CD4-positive, alpha-beta T cell treated with Interleukin-15 for 4 hours (primary cell): ENCODE measurements at places on chromosomes 12 and 14.

- no peak for DNase-seq
Measured at GRCh38 chr12:115569345-115570068, 708.0 kb downstream of the MED13L start.

GRCh38 chr12:92561543-92561899 lies 141.3 kb upstream of the PLEKHG7 start:
- no peak for DNase-seq

- DNase-seq, result no peak
Measured at GRCh38 chr12:4535092-4535491, 3.6 kb upstream of the RAD51AP1 start.

GRCh38 chr12:124111006-124111405 lies 138.0 kb downstream of the ZNF664 start:
- no peak for DNase-seq

- DNase-seq, result no peak
Measured at GRCh38 chr14:53929871-53930715, 26.5 kb downstream of the BMP4 start.

GRCh38 chr14:51614707-51615106 lies 37.0 kb upstream of the FRMD6 start:
- DNase-seq, result no peak

- DNase-seq, result no peak
Measured at GRCh38 chr14:36207500-36207899, 31.0 kb upstream of the PTCSC3 start.

DNA sequence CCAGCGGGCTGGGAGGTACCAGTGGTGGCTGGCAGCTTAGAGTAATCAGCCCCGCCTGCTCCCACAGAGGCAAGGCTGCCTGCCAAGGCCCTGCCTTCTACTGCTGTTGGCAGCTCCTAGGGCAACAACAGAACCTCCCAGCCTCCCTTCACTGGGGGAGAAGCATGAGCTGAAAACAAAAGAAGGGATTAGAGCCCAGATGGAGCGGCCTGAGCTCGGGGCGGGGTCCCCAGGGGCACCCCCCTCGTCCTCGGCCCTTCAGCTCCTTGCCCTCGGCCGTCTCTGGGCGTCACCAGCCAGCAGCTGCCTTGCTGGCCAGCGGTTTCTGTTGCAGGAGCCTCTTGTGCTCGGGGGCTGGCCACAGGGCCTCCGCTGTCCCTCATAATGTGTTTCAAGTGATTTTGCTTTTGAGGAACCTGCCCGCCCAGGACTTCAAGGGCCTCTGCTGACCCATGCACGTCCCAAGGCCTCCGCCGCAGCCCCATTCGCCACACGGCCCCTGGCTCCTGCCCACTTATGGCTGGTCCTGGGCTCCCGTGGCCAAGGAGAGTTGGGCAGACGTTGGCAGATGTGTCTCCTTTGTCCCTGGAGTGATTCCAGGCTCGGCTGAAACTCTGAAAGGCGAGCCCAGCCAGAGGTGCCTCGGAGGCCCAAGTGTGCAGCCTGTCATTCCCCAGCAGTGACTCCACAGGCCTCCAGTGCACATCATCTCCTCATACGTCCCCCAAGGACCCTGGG lies 49.7 kb downstream of the PSMA6 start:
- DNase-seq, result peak; percentile 19

DNA sequence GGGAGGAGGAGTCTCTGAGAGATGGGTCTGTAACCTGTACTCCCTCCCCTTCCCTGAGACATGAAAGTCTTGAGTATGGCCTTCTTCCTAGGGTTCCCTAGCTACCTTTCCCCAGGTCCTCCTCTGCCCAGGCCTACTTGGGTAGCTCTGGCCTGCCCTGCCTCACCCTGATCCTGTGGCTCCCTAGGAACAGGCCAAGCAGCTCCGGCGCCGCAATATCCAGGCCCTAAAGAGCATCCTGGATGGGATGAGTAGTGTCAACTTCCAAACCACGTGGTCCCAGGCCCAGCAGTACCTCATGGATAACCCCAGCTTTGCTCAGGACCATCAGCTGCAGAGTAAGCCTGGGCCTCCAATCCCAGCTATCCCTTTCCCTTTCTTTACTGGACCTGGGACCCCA lies 12.3 kb downstream of the PRPF40B start:
- no peak for DNase-seq

- DNase-seq, result no peak
Measured at GRCh38 chr14:49984424-49984823, 91.5 kb downstream of the ARF6 start.

GRCh38 chr14:35897616-35898111 lies 71.5 kb downstream of the BRMS1L start:
- DNase-seq, result no peak

GRCh38 chr12:1403417-1403816 lies 191.0 kb downstream of the FBXL14 start:
- DNase-seq, result no peak

DNA sequence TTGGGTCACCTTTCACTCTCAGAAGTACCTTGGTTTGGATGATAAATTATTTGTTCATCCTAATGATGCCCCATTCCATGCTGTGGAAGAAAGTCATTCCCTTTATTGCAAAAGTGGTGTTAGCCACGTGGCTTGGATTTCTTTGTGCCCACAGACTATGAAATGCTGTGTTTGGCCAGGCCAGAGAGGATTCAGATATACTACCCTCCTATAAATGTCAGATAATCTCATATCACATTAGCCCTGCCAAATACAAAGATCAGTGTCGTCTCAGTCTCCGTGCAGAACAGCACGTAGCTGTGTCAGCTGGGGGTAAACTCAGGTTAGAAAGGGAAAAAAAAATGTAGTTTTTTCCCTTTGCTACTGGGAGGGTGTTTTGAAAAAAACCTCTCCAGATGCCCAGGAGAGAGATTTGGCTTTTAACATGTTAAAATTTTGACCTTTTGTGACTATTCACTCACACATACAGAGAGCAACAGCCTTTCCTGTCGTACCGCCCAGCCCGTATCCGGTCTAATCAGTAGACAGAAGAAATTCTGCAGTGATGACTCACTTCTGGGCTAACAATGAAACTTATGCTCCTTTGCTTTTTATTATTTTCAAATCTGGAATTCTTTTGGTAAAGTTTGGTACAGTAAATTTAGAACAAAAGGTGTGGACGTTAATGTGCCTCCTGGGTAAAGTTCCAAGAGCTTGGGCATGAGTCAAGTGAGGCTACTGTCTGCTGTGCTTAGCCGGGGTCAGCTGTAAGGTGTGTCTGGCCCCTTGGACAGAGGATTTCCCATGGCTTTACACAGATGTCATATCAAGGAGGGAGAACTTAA lies 8.5 kb upstream of the PTPRB start:
- peak; percentile 5 for DNase-seq

DNA sequence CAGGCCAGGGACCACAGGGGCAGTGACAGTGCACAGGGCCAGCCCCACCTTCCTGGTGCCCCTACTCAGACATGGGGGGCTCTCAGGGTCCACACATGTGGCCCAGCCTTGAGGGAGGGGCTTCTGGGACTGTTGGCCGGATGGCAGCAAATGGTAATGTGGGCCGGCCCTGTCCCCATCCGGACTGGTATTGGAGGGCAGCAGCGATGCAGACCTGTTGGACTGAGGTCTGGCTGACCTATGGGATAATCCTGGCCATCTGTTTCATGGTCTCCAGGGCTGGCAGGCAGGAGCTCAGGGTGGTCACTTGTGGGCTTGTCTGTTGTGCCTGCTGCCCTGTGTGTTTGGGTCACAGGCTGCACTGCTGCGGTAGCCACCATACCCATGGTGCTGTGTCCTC lies 387.5 kb downstream of the TMEM121 start:
- no peak for DNase-seq

- DNase-seq, result no peak
Measured at GRCh38 chr12:68880660-68881325, 52.2 kb downstream of the CPM start.

GRCh38 chr12:121676190-121676589 lies 6.7 kb upstream of the MORN3 start:
- DNase-seq, result no peak

DNA sequence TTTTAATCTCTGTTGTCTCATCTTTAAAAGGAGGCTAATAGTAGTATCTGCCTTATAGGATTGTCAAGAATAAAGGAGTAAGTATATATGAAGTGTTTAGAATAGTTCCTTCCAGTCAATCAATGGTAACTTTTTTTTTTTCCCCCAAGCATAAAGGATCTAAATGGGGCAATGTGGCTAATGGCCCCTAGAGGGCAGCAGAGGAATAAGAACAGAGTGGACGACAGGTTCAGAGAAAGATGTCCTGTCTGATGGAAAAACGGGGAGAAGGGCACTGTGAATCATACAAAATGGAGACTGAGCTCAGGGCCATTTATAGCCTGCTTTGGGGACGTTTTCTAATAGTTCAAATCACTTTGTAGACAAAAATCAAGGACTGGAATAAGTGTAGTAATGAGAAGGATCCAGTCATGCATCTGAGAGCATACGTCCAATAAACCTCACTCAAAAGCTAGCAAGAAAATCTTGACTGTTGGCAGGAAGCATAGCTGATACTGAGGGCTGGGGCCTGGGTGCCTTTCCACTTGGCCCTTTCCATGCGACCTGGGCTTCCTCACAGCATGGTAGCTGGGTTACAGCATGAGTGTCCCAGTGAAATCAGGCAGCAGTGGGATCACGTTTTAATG lies 51.3 kb downstream of the IFNG-AS1 start:
- peak; percentile 79 for DNase-seq

- DNase-seq, result no peak
Measured at GRCh38 chr14:97219431-97220017, 422.3 kb downstream of the VRK1 start.

DNA sequence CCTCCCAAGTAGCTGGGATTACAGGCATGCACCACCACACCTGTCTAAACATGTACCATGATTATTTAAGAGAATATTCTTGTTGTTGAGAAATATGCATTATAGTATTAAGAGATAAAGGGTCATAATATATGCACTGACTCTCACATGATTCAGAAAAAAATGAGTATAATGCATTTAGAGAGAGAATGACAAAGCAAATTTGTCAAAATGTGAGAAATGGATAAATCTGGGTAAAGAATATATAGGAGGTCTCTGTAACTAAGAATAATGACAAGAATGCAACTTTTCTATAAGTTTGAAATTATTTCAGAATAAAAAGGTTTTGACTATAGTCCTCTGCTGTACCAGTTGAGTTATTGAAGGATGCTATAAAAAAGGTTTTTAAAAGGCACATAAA lies 28.1 kb upstream of the ZNF740 start:
- no peak for DNase-seq

GRCh38 chr12:77471801-77472200 lies 358.9 kb upstream of the NAV3 start:
- no peak for DNase-seq
